ENCODE measurements at places on chromosomes 2 and 18.

DNA sequence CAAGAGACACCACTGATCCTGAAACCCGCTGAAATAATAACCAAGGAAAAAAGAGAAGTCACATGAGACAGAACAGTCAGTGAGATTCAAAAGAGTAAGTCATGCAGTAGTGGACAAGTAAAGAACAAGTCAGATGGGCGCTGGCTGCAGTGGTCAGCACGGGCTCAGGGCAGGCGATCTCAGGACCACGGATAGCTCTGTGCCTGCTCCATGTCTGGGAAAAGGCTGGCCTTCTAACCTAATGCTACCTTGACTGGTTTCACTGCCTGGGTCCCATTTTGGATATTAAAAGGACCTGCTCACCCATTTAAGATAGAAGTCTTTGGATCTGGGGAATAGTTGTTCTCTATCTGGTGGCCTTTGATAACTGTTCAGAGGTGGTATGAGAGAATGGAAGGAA, 61.7 kb upstream of the LCLAT1 start:
- DNase-seq, result no peak

- no peak for DNase-seq
Measured at GRCh38 chr18:14912967-14913366, 165.0 kb downstream of the ANKRD30B start.

- no peak for DNase-seq
Measured at GRCh38 chr2:102055346-102055990, 63.7 kb downstream of the IL1R2 start.

DNA sequence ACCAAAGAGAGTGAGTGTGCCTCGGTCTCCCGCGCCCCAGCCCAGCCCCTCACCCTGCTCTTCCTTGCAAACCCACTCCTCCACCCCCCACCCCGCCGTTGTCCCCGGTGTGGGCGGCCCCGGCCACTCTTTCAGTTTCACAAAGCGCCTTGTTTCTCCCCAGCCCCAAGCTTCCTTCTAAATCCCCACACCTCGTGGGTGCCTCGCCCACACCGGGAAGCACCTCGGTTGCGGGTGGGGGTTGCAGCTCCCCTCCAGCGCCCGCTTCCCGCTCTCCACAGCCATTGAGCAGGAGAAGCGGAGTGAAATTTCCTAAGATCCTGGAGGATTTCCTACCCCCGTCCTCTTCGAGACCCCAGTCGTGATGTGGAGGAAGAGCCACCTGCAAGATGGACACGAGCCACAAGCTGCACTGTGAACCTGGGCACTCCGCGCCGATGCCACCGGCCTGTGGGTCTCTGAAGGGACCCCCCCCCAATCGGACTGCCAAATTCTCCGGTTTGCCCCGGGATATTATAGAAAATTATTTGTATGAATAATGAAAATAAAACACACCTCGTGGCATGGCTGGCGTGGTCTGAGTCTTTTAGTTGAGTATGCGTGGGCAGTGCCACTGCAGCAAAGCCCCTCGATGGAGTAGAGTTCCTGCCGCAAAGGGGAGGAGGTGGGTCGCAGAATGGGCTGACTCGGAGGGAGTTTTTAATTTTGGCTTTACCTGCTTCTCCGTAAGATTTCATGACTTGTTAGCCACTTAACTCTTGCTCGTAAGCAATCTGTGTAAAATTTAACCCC, 848 bp downstream of the TMSB10 start:
- no peak for DNase-seq

DNA sequence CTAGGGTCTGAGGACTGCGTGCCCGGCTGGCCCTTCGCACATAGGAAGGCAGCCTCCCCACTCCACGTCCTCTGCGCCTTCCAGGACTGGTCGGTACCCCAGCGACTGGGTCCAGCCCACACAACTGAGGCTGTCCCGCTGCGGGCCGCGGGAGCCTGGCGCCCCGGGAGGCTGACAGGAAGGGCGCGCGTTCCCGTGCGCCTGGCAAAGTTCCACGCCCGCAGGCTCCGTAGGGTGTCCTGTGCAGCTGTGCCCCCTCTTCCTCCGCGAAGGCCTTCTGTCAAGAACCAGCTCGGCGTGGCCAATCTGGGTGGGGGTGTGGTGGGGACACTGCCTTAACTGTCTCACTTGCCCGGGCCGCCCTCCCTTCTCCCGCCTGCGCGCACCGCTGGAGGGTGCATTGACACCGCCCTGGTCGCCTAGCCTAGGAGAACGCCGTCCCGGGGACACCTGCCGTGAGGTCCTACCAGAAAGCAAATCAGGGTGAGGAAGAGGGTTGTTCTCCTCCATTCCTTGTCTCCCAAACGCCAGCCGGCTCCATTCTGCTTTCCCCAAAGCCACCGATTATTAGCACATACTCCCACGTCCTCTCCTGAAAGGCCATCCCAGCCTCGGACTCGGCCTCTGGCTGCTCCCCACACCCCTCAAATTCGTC, 618 bp upstream of the LYPD1 start:
- no peak for DNase-seq

GRCh38 chr18:13511961-13512577, 214.3 kb downstream of the FAM210A start:
- no peak for DNase-seq

DNA sequence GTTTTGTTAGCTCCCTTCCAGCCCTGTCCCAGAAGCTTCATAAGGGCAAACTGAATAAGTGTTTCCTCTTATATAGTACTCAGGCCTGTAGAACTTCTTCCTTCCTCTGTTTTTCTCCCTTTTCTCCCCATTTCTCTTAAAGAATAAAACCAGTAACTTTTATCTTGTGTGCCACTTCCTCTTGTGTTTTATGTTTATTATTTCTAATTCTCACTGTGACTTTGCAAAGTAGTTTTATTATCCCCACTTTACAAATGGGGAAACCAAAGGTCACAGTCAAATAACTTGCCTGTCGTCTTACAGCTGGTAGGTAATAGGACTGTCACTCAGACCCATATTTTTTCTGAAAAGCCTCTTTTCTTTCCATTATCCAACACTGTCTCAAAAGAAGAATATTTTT, 42.4 kb downstream of the RBBP8 start:
- DNase-seq, result no peak

DNA sequence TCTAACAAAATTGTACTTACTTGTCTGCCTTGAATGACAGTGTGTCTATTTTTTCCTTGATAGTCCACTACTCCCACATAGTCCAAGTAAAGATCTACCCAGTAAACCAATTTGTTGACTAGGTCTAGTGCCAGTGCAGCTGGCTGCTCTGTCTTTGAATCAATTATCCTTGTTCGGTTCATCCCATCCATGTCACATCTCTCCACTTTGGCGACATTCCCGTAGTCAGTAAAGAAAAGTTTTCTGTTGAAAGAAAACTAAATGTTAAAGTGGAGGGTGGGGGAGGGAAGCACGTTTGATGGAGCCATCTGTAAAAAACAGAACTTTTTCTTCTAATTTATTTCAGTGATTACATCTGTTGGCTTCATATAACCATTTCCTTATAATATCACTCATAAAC, 1068.8 kb downstream of the LRP1B start:
- no peak for DNase-seq

DNA sequence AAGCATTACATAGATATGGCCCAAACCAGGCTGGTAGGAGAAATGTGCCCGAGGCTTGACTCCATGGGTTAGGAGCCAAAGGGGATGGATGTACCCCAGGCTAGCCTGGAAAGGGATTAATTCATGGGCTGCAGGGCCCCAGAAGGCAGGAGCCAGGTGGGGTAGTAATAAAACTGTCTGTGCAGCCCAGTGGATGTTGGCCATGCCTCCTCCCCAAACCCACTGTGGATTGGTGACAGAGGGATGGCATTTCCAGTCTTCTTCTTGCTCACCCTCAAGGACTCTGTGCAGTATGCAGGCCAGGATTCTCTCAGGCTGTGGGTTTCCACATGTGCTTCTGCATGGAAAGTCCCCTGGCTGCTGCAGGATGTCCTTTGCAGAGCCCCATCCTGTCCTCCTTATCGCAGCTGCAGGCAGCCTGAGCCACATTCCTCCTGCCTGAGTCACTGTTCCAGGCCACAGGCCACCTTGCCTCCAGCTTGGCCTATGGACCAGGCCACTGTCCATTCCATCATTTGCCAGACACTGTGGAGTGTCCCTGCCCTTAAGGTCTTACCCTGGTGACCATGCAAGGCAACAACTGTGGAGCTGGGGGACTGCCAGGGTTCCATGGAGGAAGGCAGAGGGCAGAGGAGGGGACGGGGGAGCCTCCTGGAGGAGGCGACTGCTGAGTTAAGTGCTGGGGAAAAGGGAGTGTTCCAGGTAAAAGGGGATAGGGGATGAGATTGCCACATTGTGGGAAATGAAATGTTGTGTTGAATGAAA, 38.9 kb downstream of the INO80C start:
- no peak for DNase-seq

DNA sequence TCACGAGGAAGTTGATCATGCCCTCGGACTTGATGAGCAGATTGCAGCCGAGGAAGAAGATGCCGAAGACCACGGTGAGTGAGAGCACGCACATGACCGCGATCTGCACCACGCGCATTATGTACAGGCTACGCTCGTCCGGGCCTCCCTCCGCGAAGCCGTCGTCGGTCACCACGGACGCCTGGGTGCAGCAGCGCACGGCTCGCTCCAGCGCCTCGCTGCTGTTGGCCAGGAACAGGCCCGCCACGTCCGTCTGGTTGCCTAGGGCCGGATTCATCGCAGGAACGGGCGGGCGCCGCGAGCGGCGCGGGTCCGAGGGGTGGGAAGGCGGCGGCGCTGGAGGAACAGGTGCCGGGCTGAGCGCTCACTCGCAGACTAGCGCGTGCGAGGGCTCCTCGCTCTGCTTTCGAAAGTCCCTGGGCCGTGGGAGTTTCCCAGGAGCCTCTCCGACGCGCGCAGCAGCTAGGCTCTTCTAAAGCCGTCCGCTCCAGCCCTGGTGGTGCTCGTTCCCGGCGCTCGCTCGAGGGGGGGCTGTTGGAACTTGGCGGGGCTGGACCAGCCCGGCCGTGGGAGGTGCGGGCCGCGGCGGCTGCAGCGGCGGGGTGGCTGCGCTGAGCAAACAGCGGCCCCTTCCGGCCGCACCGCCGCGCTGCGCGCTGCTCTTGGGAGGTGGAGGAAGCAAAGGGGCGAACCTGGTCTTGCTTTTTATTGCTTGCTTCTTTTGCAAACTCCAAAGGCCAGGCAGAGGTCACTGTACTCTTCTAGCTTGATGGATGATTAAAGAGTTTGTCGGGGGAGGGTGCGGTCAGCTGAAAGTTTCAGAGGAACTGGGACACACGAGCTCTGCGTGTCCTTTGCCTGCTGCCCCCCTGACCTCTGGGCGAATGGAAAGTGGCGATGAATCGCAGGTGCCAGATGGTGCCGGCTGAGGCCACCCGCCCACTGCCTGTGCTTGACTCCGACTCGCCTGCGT, at the start of gene RPRM:
RPRM (minus strand) TSS at position 474 of the 973 bp plus-strand sequence; CDS start at position 277, 197 bp downstream.
- DNase-seq, result peak; percentile 30

DNA sequence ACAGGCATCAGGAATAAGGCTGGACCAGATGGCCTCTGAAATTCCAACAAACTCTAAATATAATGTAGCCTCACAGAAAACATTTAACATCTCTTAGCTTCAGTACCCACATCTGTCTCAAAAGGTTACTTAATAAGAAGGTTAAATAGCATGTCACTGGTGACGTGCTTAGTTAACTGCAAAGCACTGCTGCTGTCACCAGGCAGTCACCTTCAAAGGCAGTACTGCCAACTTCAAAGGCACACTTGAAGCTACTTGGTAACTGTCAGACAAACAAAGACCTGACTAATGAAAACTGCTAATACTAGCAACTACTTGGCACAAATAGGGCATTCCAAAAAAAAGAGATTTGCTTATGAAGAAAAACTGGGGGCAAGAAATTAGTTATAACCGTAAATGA, 36.2 kb downstream of the EPG5 start:
- no peak for DNase-seq

GRCh38 chr2:3179626-3180025, 198.0 kb downstream of the EIPR1 start:
- no peak for DNase-seq

- no peak for DNase-seq
Measured at GRCh38 chr2:105873721-105874120, 129.0 kb downstream of the NCK2 start.

- no peak for DNase-seq
Measured at GRCh38 chr2:230809677-230810251, 55.0 kb upstream of the ITM2C start.

- no peak for DNase-seq
Measured at GRCh38 chr2:170717991-170718589, 3.0 kb downstream of the SP5 start.

DNA sequence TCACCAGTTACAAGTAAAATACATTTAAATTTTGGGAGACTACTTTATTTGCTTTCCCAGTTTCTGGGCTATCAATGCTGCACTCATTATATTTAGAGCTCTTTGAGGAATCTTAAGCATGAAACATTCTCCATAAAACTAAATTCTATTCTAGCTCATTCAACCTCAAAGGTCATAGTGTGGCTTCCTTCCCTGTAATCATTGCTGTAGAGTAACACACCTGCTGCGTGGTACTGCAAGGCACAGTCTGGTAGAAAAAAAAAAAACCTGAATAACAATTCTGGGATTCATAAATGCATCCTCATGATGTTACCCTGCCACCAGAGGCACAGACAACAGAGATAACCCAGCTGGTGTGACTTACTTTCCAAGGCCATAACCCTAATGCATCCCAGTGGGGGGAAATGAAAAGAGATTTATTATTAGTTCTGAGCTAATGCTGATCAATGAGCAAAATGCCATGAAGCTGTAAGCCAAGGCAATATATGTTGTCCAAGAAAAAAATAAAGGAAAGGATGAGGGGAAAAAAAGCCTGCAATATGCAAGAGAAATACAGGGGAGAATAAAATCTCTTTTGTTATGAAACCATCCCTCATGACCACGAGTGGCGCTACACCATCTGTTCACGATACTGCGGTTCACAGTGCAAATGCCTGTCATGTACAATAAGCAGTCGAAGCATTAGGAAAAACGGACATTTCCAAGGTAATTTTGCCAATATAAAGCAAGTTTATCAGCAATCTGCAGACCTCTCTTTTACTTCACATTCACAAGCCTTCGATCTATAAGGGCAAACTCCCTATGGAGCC, 1481.6 kb upstream of the PIK3C3 start:
- no peak for DNase-seq
